T-helper 1 cell treated with Interleukin-12 subunit alpha and Interleukin-12 subunit beta and Interleukin-4 antibody, amounts not matched to agents 30 ng/mL and 1 ng/mL, for 36 hours (primary cell): ENCODE measurements at places on chromosomes 12 and 14. TPM values are rescaled to one million over a fixed set of nuclear protein-coding genes. Genes with fewer than 3 reads are reported as not detected.

FGD6 gene
- total RNA-seq: 0.76 and 1.0 TPM in 2 replicates

PTMS gene
- 125 and 129 TPM in 2 replicates for total RNA-seq

ITGB7 gene
- total RNA-seq: 734 and 751 TPM in 2 replicates

RDH12 gene
- not detected in 2 replicates for total RNA-seq

M6PR gene
- 170 and 188 TPM in 2 replicates for total RNA-seq

ZNF641 gene
- total RNA-seq: 23.9 and 26.2 TPM in 2 replicates

POTEM gene
- not detected in 2 replicates for total RNA-seq

LUM gene
- not detected in 2 replicates for total RNA-seq

MYBPC1 gene
- total RNA-seq: not detected in 2 replicates

OR4K2 gene
- not detected in 2 replicates for total RNA-seq

SLC25A21 gene
- total RNA-seq: not detected in 2 replicates

PTPN6 gene
- 189 and 193 TPM in 2 replicates for total RNA-seq

KRT80 gene
- not detected in 2 replicates for total RNA-seq

CLEC2D gene
- total RNA-seq: 407 and 420 TPM in 2 replicates

HPD gene
- total RNA-seq: not detected in 2 replicates

ATXN7L3B gene
- total RNA-seq: 23.7 and 23.8 TPM in 2 replicates

LRRC10 gene
- total RNA-seq: not detected in 2 replicates

NYNRIN gene
- total RNA-seq: 0.12 and 0.17 TPM in 2 replicates

RNFT2 gene
- total RNA-seq: 7.5 and 10.0 TPM in 2 replicates

CLEC1B gene
- not detected in 2 replicates for total RNA-seq

RNASE7 gene
- total RNA-seq: not detected in 2 replicates

APOLD1 gene
- total RNA-seq: 7.3 and 11.0 TPM in 2 replicates

CKB gene
- 3.6 and 4.2 TPM in 2 replicates for total RNA-seq

MANSC4 gene
- total RNA-seq: not detected in 2 replicates

PTGDR gene
- 0.56 TPM in 2 replicates for total RNA-seq
